Lower leg skin (tissue), 4 donors: ENCODE measurements at places on chromosomes 6 and 20.
A peak's percentile ranks its signal among the peaks of the same experiment; 100 is the strongest.

DNA sequence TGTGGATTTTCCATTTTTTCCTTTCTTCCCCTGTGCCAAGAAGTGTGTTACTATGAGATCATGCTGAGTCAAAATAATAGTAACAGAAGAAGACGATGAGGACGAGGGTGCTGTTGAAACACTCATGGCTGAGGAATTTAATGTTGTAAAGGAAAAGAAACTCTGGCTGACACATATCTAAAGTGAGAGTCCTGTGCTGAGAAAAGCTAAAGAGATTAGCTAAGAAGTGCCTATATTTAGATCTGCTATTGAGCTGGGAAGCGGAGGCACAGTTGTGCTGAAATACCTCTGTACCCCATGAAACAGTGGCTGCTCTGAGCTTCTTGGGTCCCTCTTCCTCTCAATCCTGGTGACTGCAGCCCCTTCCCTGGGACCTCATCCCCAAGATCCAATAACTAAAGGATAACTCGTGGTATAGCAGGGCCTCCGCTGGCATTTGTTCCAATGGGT is 1.1 kb upstream of the SYTL3 start:
- DNase-seq = peak; percentile 31

GRCh38 chr6:14455427-14455826 is 337.9 kb downstream of the CD83 start:
- no peak for DNase-seq

DNA sequence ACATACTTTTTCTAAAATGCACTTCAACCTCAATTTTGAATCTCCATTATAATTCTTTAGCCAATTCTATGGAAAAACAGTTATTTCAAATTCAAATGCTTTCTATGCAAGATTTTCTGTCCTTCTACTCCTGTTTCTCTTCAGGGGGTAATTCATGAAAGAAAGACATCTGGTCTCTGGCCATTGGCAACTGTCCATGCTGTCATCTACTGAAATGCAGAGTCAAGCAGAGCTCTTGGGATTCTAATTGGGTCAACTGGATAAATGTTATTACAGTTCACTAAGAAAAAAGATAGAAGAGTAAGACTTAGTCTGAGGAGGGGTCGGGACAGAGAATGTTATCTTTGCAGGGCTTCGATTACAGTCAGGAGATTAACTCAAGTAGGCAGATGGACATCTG is 22.0 kb upstream of the BMP5 start:
- DNase-seq = no peak

DNA sequence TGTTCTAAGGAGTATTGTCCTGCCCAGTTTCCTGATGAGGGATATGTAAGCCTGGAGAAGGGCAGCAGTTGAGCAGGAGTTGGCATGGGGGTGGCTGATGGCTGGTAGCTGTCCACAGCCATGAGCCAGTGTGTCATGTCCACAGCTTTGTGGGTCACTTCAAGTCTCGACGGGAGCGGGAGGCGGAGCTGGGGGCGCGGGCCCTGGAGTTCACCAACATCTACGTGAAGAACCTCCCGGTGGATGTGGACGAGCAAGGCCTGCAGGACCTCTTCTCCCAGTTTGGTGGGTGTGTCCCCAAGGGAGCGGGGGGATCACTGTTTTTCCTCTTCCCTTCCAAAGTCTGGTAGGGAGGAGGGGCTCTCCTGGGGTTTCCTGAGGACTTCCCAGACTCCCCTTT is 8.9 kb downstream of the PABPC1L start:
- DNase-seq = no peak

- DNase-seq = peak; percentile 66
These were observed 136.4 kb downstream of the MTFR2 start for GRCh38 chr6:136113736-136114173.

- no peak for DNase-seq
These were observed 10.1 kb downstream of the DDR1 start for GRCh38 chr6:30894381-30894780.

GRCh38 chr6:56821005-56821432 is 133.9 kb upstream of the BEND6 start:
- DNase-seq = no peak

DNA sequence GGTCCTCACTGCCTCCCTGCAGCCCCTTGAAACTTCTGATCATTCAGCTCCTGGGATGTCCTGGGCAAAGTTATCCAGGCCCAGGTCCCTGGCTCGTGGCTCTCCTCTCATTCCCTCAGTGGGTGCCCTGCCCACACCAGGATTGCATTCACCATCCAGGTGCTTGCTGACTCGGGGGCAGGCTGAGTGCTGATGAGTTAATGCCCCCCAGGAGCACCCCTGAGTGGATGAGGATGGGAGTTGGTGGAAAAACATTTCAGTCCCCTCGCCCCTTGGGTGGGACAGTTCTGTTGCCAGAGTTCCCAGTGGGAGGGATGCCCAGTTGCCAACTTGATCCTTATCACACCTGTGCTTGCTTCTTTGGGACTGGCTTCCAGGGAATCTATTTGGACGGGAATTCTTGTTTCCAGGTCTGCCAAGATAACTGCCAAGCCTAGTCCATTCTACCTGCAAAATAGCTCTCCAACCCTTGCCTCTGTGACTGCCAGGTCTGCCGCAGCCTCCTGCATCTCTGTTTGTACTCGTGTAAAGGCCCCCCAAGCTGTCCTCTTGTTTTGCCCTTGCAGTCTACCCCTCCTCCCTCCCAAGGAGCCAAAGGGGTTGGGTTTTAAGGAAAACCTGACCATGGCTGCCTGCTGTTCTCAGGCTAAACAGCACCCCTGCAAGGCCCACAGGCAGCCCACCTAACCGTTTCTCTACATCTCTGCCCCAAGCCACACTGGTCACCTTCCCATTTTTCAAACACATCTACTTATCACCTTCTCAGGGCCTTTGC is 11.6 kb upstream of the RSPO4 start:
- DNase-seq = peak; percentile 83

DNA sequence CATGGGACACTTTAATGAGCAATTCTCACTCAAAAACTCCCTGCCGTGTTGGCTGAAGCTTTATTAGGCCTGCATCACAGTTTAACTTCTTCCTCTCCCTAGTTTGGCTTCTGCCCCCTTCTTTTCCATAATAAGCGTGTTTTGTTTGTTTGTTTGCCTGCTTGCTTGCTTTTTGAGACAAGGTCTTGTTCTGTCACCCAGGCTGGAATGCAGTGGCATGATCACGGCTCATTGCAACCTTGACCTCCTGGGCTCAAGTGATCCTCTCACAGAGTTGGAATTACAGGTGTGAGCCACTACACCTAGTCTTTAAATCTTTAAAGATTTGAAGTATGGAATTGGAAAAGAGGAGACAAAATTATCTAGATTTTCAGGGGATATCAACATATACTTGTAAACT is 25.4 kb upstream of the DNAAF9 start:
- no peak for DNase-seq

- DNase-seq = peak; percentile 46
These were observed 15.3 kb upstream of the SULF2 start for GRCh38 chr20:47800623-47801022.

- no peak for DNase-seq
These were observed 70.7 kb upstream of the SMIM29 start for GRCh38 chr6:34319471-34319885.

DNA sequence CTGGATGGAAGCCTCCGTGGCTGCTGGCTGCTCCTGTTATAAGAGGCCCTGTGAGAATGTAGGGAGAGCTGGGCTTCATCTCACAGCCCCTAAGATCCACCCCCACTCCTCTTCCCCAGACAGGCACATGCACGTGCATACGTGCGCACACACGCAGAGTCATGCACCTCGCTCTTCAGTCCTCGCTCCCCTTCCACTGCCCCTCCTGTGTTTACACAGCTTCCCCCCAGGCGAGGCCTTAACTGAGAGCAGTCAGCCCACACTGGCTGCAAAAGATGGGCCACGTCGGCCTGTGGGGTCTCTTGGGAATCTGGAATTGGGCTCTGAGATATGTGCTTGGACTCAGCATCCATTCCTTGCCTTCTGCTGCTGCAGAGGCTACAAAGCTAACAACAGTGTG is 35.2 kb upstream of the MLN start:
- no peak for DNase-seq

DNA sequence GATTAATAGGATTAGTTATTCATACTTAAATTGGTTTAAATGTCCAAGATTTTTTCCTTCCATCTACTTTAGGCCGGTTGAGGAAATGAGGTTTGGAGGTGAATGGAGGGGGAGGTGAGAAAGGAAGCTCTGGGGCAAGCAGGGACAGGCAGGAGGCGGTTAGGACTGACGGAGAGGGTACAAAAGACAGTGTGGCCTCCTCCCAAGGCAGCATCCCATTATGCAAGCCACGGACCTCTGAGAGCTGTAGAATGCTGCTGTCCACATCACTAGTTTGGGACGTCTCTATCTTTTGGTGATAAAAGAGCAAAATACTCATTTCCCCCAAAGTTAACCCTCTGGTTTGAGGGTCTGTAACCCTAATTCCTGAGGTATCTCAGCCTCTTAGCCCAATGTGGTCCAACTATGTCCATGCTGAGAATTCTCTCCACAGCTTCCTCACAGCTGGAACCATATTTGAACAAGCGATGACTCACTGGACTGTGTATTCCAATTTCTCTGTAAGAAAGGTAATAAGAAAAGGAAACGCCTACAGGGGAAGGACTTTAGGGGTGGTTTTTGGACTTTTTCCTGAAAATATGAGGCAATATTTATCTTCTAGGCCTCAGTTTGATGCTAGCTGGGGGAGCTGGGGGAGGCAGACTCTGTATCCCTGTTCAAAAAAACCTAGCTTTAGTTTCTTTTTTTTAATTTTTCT is 172.2 kb downstream of the TFAP2B start:
- DNase-seq = no peak

- DNase-seq = no peak
These were observed 341.2 kb downstream of the CD83 start for GRCh38 chr6:14458669-14459266.

DNA sequence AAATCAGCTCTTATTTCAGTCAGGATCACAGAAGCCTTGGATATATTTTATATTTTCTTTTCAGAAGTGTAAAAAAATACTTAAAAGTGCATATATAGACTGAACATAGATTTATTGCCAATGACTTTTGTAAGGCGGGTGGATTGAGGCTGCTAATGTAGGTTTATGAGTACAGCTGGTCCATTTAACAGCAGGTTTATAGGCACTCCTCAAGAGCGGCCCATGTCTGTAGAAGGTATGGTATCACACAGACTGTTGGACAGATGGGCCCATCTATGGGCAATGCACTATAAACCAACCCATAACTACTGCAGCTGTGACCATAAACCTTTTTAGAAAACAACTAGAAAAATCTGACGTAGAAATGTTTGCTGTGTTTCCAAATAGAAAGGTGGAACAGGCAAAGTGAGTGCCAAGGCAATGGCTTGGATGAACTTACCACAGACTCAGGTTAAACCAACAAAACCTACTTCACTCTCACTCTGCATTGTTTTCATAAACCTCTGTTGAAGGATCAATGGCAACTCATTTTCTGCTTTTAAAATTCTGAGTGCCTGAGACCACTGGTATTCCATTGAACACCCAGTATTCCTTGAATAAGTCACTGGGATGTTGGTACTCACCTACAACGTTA is 170.6 kb upstream of the EYA4 start:
- DNase-seq = no peak

DNA sequence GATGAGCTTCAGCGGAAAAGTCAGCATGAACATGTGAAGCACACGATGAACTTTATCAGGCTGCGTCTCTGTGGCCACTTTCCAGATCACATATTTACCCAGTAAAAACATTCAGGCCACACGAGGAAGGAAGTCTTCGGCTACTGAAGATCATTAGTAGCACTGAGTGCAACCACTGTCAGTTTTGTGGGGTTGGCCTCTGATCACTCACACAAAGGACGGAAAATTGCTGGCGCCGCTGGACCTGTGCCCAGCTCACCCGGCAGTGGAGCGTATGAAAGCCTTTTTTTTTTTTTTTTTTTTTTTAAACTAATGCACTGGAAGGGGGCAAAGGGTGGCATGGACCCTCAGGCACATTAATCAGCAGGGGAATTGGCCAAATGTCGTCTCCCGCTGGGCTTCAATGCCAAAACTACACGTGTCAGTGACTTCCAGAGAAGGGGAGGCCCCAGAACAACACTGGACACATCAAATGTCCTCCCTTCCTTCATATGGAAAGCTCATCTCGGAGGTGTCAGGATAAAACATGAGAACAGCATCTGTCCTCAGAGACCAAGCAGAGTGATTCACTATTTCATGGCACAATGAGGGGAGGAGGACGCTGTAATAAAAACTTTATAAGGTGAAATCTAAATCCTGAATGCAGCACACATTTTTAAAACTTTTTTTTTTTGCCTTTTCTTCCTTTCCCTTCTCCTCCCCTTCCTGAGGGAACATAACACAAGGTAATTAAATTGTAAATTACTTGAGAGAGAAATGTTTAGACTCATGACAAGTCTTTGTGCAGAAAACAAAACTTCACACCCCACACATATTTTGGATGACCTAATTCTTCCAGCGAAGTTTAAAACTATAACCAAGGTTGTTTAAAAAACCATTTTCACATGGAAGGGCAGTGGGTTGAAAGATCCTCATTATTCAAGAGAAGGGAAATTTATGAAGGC is 223.4 kb downstream of the FOXC1 start:
- DNase-seq = peak; percentile 33

DNA sequence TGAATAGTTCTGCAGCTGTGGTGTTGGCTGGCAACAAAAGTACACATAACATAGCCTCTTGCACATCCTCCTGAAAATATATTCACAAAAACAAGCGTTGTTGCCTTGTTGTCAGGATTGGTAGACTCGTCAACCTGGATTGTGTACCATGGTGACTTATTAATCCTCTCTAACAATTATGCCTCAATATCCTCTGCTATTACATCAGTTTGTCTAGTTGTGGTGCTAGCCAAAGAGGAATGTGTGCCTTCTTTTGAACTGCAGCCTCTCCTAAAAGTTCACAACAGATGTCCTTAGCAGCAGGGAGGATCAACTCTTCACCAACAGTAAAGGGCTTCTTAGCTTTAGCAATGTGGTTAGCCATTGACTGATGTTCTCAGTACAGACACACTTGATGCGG is 3.6 kb upstream of the SF3B5 start:
- no peak for DNase-seq

DNA sequence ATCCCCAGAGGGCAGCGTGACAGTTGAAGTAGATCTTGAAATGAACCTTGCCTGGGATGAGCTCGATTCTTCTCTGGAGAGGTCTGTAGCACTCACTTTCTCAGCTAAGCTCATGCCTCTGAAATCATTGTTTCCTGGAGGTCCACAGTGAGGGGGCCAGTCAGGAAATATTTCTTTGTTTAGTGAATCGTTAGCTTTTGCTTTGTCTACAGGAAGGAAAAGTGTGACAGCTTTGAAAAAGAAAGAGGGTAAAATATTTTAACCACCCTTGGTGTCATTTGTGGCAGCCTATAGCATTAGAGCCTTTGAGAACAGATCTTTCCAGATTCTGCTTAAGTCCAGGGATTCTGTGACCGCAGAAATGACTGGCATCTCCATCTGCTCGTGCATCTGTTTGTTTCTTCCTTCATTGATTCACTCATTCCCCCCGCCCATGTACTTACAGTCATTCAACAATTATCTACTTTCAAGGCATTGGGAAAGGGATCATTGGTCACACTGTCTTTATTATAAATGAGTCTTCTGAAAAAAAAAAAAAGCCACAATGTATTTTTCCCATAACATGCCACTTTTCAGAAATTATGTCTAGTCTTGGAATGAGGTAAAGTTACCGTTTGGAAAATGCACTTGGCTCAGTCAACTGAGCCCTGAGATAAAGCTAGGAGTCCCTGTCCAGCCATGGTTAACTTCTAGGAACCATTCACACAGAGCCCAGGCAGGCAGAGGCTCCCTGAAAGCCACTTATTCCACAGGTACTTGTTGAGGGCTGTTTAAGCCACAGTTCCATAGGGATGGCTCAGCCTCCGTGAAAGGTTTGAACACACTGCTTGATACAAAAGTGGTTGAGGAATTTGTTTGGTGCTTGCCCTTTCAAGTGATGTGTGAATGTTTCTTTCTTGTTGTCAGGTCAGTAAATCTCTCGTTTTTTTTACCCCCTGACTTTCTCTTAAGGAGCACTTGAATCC is 86.0 kb downstream of the TIAM2 start:
- DNase-seq = no peak
